ENCODE measurements at places on chromosomes 6 and 20.

DNA sequence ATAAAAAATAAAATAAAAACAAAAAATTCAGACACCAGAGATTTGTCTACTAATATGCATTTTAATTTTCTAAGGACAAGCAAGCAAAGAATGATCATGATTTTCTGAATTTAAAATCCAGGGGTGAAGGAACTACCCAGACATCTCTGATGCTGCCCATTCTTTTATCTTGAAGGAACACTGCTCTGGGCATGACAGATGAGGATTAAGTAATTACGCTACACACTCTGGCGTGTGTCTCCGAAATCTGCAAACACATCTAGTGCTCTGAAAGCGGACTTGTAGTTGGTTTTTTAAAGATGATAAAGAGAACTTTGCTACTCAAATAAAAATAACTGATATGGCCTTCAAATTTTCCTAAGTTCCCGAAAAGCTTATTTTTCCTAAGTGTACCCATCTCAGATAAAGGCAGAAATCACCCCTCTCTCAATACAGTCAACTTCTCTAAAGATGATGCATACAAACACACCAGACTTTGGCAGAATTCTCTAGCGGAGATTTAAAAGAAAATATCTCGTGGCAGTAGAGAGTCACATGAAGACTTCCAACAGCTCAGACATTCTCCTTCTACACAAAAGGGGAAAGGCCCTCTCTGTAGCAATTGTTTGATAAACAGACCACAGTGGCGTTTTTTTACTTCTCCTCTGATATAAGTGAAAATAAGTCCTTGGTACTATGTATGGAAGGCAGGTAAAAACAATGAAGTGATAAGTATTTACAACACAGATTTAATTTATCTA, 133.8 kb downstream of the BACH2 start:
- no peak for DNase-seq

- no peak for DNase-seq
Measured at GRCh38 chr20:18066421-18067333, 9.0 kb upstream of the OVOL2 start.

DNA sequence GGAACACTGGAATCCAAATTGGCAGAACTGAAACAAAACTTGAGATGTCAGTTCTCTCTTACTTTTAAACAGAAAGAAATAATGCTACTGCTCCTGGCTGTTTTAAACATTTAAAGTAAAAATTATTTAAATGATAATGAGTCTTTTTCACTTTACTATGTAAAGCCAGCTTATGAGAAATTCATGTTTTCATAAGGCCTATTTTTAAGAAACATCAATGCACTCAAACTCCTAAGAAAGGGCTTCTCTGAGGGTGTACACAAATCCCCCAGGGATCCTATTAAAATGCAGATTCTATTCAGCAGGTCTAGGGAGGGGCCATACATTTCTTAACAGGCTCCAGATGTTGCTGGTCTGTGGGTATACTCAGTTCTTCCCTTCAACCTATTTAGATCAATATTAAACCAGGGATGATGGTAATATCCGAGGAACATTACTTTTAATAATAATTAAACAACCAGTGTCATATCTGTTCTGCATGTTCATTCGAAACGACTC, 2.3 kb downstream of the FERMT1 start:
- DNase-seq, result no peak

- no peak for DNase-seq
Measured at GRCh38 chr20:5313916-5314315, 2.8 kb downstream of the PROKR2 start.

- DNase-seq, result no peak
Measured at GRCh38 chr6:1703923-1704322, 94.2 kb downstream of the FOXC1 start.

DNA sequence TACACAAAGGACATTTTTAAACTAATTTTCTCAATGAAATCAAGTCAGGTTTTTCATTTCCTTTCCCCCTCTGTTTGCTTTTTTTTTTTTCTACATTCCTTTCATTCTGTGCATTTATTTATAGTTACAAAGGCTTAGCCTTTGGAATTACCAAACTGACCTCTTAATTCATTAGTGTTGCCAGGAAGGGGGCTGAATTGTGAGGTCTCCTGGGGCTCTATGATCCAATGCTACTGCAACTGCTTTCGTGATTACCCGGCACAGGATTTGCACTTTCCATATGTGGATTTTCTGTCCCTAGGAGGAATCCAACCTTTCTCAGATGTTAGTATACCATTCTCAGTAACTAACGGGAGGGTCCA, 35.3 kb downstream of the NEDD9 start:
- DNase-seq, result no peak

DNA sequence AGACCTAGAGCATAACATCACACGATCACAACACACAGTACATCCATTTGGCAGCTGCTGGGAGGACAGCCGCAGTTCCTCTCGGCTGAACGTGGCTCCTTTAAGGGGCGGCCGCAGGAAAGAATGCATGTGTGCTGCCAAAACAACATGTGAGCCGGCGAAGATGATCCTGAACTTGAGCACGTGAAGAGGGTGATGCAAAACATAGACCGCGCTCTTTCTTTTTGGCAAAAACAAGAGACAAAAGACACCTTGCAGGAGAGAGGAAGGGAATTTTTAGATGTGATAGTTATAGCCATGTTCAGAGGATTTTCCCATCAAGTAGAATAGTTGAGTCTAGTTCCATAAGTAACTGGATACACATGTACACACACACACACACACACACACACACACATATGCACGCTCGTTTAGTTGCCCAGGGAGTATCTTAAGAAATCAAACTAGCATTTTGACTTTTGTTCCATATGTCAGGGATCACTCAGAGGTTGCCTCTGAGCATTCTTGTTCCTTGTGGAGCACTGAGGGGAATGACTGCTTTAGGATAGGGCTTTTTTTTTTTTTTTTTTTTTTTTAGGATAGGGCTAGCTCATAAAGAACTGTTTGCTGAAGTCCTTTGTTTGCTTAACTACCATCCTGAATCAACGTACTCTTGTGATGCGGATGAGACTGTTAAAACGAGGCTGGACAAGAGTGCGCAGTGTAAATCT, 21.7 kb upstream of the RANBP9 start:
- no peak for DNase-seq

- DNase-seq, result no peak
Measured at GRCh38 chr20:25539742-25540672, 45.3 kb downstream of the NINL start.

GRCh38 chr20:56429502-56429901, 17.4 kb downstream of the CASS4 start:
- no peak for DNase-seq

- no peak for DNase-seq
Measured at GRCh38 chr6:116975600-116975999, 98.6 kb downstream of the RFX6 start.

- no peak for DNase-seq
Measured at GRCh38 chr6:7138921-7139358, 31.2 kb downstream of the RREB1 start.

DNA sequence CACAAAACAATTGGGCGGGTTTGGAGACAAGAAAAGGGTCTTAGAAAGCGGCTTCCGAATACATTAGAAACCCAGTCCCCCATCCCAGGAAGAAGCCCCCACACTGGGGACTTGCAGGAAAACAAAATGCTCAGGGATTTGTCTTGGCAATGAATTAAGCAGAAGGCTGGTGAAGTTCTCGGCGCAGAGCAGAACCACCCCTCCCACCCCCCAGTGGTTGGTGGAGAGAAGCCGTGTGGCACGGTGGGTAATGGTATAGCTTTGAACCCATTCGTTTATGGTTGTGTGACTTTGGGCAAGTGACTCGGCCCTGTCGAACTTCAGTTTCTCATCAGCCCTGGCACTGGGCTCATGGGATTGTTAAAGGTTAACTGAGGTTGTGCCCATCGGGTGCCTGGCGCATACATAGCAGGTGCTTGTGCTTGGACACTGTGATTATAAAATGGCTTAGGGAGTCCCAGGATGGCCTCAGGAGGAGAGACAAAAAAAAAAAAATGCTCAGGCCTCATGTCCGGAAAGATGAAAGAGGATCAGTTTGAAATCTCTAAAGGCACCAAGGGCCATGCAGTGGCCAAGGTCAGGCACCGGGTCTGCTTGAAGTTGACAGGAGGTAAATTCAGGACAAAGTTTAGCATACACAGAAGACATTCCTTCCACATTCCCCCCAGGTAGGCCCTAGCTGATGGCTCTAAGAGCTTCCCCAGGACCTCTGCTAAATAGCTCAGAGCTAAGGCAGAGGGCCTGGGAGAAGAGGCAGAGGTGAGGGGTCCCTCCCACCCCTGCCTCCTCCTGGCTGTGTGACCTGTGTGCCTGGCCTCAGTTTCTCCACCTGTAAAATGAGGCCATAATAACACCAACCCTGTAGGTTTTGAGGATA, 120.1 kb upstream of the PTPN1 start:
- DNase-seq, result no peak
